Pancreas (tissue), 10 donors: ENCODE measurements at places on chromosomes 2 and 18. TPM values are rescaled to one million over a fixed set of nuclear protein-coding genes. Genes with fewer than 3 reads are reported as not detected.

DNA sequence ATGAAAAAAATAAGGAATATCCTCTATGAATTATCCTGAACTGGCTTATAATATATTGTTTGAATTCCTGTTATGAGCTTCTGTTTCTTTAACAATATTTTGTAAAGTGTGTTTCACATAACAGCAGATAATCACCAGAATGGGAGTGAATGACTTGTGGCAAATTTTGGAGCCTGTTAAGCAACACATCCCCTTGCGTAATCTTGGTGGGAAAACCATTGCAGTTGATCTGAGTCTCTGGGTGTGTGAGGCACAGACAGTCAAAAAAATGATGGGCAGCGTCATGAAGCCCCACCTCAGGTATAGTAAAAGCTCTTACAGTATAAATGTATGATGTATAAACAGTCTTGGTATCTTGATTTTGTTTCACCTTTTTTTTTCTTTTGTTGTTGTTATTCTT is 5.9 kb downstream of the GEN1 start:
- DNase-seq: no peak

DNA sequence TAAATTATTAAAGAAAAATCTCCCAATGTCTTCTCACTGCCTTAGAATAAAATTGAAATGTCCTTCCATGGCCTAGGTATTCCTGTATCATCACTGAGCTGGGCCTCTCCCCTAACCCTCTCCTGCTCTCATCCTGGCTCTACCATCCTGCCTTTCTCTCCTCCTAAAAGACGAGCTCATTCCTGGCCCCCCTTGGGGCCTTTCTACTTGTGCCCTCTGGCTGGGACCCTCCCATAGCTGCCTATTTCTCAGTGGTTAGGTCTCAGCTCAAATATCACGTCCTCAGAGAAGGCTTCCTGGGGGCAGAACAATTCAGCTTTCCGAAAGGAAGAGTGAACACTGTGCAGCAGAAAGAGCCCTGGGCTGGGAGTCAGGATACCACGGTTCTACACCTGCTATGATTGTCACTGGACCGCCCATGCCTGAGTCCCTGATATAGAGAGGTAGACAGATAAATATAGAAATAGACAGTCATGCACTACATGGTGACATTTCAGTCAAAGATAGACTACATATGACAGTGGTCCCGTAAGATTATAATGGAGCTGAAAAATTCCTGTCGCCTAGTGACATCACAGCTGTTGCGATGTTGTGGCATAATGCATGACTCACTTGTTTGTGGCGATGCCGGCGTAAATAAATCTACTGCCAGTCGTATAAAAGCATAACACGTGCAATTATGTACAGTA is 9.4 kb downstream of the DNPEP start:
- DNase-seq: no peak

Gene C1QL2
- polyA plus RNA-seq: 0.15 TPM

- no peak for DNase-seq
Observed at GRCh38 chr18:3721771-3722648, 272.0 kb downstream of the TGIF1 start.

- no peak for DNase-seq
Observed at GRCh38 chr18:23612434-23613090, 26.3 kb upstream of the NPC1 start.
